ENCODE measurements at places on chromosomes 5 and 9.
A peak's percentile ranks its signal among the peaks of the same experiment; 100 is the strongest.

DNA sequence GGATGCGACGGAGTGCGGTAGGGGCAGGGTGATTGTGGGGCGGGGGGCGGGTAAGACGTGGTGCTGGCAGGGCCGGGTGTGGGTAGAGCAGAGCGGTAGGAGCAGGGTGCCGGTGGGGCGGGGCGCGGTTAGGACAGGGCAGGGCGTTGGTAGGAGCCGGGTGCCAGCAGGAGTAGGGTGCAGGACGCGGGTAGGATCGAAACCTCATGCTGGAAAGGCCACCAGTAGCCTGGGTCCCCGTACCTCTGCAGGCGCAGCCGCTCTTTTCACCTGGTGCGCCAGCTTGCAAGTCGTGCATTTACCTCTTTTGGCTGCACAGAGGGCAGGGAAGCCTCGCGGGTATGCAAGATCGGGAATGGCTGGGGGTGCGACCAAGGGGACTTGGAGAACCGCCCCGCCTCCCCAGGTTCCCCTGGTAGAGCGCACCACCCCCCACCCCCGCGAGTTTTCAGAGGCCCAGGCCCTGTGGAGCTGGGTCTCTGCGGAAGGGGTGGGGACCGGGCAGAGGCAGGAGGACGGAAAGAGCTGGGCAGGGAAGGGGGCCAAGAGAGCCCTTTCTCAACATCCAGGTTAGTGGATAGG lies 104.8 kb upstream of the SIMC1 start:
- no peak for DNase-seq

GRCh38 chr9:83247732-83248131 lies 184.8 kb upstream of the RASEF start:
- DNase-seq, result no peak

DNA sequence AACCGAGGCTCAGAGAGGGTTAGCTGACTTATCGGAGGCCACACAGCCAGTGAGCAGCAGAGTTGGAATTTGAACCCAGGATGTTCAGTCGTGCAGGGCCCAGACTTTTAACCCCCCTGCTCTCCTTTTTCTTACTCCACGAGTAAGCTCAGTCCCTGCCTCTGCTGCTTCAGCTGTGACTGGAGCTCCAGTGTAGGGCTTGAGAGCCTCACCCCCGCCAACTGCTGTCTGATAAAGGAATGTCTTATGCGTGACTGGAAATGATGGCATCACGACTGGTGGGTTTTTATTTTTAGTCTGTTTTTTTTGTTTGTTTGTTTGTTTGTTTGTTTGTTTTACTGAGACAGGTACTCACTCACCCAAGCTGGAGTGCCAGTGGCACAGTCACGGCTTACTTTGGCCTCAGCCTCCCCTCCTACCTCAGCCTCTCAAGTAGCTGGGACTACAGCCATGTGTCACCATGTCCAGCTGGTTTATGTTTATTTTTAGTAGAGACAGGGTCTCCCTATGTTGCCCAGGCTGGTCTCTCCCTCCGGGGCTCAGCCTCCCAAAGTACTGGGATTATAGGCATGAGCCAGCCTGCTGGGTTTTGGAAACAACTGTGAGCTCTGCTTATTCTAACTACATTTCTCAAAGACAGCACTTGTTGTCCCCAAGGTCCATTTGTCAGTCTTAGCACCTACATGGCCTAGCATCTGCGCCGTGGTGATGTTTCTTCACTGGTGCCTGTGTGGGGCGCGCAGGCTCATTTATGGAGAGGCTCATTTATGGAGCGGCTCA lies 52.5 kb upstream of the NCS1 start:
- DNase-seq, result no peak

DNA sequence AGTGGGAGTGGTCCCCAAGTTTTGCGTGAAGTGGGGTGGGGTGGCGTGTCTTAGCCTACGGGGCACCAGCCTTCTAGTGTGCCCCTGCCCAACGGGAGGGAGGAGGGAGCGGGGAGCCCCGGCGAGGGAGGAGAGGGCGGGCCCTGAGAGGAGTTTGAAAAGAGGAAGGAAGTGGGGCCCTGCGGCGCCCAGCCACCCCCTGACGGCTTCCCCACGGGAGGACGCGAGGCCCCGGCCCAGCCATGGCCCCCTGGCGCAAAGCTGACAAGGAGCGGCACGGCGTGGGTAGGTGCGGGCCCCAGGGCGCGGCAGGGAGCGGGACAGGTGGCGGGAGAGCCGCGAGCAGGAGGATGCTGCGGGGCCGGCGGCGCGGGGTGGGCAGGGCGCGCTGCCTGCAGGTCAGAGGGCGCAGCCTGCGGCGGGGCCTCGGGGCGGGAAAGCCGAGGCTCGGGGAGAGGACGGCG lies at the start of gene DOCK2:
Gene DOCK2, plus strand, starts transcription at position 191 of the 464 bp plus-strand sequence. Its CDS starts 52 bp downstream, at position 243.
- peak; percentile 70 for DNase-seq

GRCh38 chr5:181118369-181118768 lies 12.6 kb downstream of the OR2V1 start:
- DNase-seq, result no peak

DNA sequence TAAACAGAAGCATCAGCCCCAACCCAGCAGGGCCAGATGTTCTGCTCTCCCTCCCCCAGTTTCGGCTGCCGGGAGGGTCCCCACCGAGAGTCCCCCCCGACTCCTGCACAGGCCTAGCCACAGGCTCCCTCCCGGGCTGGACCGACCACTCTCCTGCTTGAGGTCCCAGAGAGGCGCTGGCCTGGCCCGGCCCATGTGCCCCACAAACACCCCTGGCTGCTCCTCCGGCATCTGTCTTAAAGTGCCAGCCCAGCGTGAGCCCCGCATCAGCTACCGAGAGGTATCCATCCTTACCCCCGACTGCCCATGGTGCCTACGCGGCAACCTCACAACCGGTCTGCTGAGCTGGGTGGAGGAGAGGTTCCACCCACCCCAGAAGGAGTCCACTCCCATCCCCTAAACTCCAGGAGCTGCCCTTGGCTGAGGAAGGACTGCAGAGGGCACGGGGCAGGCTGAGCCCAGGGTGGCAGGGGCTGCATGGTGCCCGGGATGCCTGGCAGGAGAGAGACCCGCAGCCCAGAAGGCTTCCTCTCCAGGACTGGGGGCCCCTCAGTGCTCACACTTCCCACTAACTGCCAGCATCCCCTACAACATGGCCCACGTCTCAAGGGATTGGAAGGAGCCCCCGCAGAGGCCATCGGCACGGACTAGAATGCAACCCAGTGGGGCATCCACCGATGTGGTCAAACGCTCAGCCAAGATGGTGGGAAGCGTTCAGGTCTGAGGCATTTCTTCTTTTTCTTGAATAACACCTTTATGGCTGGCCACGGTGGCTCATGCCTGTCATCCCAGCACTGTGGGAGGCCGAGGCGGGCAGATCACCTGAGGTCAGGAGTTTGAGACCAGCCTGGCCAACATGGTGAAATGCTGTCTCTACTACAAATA lies 15.6 kb upstream of the EGFL7 start:
- no peak for DNase-seq

- no peak for DNase-seq
These were observed 182.5 kb downstream of the HSPA4 start for GRCh38 chr5:133234273-133234672.

DNA sequence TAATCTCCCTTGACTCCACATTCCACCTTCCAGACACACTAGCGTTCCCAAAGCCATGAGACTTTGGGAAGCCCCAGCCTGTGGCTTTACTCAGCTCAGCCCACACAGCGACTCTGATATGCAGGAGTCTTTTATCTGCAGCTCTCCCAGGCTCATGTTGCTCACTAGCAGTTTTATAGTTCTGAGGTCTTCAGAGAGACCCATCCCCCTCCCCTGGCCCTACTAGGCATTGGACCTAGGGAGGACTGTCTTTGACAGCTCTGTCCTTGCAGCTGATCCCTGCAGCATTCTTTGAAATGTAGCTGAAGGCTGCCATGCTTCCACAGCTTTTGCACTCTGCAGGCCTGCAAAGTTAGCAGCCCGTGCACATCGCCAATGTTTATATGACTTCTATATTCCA lies 19.9 kb upstream of the CYLC2 start:
- no peak for DNase-seq

- no peak for DNase-seq
These were observed 914.2 kb upstream of the DMAC1 start for GRCh38 chr9:8713811-8714165.

DNA sequence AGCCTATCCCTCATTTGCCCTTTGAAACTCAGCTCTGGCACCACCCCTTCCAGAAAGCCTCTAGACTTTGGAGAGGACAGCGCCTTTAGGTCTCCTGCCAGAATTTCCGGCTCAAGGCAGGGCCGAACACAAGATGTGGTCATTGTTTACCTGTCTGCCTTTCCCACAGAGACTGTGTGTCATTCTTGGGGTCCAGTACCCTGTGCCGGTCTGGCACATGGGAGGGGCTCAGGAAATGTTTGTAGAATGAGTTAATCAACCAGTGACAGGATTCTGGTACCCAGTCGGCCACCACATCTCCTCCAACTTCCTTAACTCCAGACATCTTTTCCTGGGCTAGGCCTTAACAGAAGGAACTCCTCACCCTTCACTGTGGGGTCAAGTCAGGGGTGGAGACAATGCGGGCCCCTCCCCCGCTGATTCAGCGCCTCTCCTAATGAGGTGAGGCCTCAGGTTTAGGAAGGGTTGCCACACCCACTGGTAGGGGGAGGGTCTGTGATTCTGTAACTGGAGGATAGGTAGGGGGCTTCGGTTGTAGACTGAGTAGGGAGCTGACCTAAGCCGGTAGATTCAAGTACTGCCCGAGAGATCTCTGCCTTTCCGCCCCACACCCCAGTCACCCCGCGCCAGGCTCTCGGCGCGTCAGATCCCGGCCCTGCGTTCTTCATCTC lies 29.3 kb downstream of the PCDH1 start:
- peak; percentile 27 for DNase-seq

DNA sequence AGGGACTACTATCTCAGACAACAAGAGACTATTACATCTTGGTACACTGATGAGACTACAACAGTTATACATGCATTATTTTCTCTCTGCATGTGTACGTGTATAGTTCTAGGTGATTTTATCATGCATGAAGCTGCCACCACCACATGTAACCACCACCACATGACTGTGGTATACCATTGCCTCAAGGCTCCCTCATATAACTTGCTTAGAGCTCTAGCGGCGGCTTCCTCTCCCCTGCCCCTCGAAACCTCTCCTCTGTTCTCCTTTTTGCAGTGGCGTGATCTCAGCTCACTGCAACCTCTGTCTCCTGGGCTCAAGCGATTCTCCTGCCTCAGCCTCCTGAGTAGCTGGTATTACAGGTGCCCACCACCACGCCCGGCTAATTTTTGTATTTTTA lies 162.3 kb downstream of the AOPEP start:
- no peak for DNase-seq

DNA sequence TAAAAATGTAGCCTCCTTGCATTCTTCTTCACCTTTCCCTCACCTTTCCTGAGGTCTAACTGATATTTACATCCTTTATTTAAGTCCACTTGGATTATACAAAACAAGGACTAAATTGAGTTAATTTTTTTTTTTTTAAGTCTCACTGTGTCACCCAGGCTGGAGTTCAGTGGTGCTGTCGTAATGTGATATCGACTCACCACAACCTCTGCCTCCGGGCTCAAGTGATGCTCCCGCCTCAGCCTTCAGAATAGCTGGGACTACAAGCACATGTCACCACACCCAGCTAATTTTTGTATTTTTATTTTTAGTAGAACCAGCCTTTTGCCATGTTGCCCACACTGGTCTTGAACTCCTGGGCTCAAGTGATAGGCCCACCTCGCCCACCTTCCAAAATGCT lies 195.3 kb downstream of the BNC2 start:
- DNase-seq, result no peak

- no peak for DNase-seq
These were observed 340 bp downstream of the ELAVL2 start for GRCh38 chr9:23825700-23826099.

GRCh38 chr5:61328791-61329549 lies 3.1 kb upstream of the ZSWIM6 start:
- no peak for DNase-seq

DNA sequence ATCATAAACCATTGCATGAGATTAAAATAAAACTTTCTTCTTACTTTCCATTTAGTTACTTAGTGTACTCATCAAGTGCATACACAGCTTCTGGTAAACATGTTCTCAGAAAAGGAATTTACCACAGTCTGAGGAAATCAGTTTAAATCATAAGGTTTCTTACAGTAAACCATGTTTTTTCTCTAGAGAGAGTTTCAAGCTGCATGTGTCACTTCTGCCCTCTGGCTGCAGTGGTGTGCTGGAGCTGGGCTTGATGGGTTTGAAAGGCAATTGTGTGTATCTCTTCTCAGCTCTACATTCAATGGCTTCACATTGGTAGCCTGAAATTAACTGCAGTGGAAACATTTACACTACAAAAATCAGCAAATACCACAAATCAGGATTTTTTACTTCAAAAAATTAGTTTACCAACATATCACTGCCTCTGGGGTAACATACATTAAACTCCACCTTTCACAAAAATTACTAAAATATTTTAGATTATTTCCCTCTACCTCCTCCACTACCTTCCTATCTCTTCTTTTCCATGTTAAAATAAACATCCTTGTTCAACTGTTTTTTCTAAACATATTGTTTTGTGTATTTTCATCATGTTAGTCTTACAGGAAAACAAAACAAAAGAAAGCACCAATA lies 414.3 kb downstream of the ANXA1 start:
- no peak for DNase-seq

DNA sequence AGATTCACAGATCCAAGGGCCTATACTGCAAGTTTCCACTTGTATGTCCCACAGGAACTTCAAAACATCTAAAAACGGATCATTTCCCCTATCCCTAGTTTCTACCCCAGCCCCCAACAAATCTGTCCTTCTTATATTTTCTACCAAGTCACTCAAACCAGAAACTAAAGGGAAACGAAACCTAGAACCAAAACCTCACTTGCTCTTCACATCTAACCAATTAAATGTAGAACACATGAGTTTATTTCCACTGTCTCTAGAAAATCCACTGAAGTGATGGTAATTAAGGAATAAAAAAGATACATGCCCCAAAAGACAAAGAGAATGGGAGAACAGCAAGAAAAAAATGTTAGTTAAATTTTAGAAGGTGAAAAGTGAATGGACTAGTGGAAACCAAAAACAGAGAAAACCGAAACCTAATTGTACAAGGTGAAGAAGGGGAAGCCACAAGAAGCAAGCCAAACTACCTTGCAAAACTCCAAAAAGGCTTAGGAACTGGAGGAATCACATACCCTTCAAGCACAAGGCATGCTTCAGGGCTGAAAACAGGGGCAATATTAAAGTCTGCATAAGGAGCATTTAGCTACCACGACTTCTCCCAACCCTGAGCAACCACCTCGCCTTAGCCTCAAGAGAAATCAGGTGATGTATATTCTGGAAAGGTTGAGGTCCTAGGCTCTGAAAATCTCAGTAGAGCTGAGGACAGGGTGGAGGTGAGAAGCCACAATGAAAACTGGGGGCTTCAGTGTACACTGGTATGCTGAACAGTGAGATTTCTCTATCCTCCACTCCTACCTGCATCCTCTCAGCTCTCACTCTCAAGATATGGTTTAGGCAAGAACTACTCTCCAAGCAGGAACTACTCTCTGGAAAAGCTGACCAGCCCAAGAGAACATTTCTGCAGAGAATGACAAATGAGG lies 11.1 kb downstream of the SMU1 start:
- DNase-seq, result no peak

DNA sequence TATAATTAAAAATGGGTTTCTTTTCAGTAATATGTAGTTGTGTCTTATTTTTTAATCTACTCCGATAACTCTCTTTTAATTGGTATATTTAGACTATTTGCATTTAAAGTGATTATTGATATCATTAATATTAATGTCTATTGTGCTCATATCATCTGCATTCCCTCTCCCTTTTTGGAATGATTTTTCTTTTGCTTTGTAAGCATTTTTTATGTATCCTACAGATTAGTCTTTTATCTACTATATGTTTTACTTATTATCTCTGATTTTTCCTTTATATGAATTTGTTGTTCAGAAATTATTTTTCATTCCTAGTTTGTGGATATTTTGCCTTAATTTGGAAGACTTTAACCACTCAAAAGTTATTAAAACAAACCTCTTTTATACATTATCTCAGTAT lies 34.0 kb downstream of the NDUFS4 start:
- no peak for DNase-seq

All from CD4-positive, alpha-beta T cell treated with Interleukin-12 subunit alpha and Interleukin-12 subunit beta, for 1 hour (primary cell).